ENCODE measurements at places on chromosomes 6 and 20.
A peak's percentile ranks its signal among the peaks of the same experiment; 100 is the strongest.

GRCh38 chr20:10715035-10715434 is 41.2 kb upstream of the JAG1 start:
- DNase-seq: no peak

DNA sequence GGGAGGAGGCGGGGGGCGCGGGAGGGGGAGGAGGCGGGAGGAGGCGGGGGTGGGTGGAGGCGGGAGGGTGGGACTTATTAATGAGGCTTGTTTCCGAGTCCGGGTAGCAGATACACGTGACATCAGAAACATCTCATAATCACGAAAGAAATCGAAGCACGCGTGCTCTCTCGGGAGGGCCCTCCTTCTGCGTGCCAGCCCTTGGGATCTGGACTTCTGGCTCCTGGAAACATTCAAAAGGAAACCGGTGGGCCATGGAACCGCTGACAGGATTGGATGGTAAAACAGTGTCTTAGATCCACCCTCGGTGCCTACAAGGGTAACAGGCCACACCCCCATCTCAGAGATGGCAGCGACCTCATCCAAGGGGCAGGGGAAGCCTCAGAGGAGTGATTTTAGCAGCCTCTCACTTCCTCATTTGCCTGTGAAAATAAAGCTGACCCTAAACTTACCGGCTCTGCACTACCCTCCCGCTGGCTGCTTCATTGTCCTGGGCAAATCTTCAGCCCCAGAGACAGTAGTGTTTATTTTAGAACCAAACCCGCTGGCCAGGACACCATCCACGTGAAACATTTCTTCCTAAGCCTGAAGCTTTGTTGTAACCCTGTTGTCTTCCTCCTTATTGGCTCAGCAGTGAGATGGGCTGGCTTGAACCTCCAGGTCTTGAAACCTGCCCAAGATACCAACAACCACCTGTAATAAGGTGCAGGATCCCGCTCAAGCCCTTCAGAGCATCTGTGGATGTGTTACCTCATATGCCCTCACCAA is 97.5 kb downstream of the PSMG4 start:
- peak; percentile 84 for DNase-seq

- DNase-seq: no peak
Observed at GRCh38 chr6:42030585-42031506, 19.5 kb upstream of the TAF8 start.

- no peak for DNase-seq
Observed at GRCh38 chr6:2784061-2784460, 18.9 kb downstream of the WRNIP1 start.

DNA sequence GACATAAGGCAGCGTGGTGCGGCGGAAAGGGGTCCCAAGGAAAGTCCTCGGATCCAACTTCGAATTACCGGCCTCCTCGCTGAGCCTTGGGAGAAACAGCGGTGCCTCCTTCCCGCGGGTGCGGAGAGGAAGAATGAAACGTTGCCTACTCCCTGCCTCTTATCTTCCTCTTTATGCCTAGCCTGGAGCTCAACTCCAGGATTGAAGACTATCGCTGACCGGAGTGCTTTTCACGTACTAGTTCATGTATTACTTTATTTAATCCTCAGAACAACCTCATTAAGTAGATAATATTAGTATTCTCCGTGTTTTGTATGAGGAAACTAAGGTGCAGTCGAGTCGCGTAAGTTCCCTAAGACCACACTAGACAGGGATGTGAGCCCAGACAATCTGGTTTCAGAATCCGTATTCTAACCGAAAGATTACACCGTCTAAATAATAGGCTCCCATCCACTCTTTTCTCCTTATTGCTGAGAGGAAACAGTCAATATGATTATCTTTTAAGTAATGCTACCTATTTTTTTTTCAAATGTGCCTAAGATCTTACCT is 793 bp upstream of the PDSS2 start:
- DNase-seq: no peak

DNA sequence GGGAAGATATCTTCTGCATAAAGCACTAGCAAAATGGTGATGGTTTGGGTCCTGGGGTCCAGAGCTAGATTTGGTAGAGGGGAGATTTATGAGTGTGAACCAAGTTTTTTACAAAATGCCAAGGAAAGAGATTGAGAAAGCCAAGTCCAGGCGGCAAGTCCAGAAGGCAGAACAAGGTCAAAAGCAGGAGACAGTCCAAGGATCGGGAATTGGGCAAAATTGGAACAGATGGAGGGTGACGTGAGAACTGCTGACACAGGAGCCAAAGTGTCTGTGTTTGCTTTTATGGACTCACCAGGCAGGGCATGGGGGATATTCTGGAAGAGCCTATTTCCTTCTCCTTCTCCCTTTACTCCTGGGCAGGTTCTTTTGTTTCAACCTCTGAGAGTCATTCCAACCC is 4.1 kb downstream of the NHLRC1 start:
- no peak for DNase-seq

GRCh38 chr20:46951405-46951804 is 56.8 kb downstream of the EYA2 start:
- no peak for DNase-seq

GRCh38 chr6:32148289-32149091 is 3.2 kb downstream of the PRRT1 start:
- peak; percentile 36 for DNase-seq

GRCh38 chr6:4029687-4030086 is 49.2 kb downstream of the FAM217A start:
- DNase-seq: no peak

GRCh38 chr6:141359953-141360352 is 772.8 kb upstream of the GJE1 start:
- no peak for DNase-seq

DNA sequence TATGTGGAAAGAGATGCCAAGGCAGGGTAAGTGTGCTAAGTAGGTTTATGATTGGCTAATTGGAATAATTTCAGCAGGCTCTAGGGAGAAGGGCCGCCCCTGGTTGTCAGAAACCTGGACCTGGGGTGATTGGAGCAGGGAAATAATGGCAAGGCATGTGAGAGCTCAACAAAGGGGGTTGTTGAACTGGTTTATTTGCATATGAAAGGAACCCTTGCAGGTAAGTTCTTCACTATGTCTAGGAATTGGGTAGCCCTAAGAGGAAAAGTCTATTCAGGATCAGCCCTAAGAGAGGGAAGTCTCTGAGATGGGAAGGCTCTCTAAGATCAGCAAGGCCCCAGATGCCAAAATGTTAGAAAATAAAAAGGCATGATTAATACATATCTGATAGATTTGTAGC is 175.4 kb upstream of the PRND start:
- DNase-seq: no peak

GRCh38 chr6:106533054-106533453 is 96.2 kb downstream of the RTN4IP1 start:
- DNase-seq: no peak

DNA sequence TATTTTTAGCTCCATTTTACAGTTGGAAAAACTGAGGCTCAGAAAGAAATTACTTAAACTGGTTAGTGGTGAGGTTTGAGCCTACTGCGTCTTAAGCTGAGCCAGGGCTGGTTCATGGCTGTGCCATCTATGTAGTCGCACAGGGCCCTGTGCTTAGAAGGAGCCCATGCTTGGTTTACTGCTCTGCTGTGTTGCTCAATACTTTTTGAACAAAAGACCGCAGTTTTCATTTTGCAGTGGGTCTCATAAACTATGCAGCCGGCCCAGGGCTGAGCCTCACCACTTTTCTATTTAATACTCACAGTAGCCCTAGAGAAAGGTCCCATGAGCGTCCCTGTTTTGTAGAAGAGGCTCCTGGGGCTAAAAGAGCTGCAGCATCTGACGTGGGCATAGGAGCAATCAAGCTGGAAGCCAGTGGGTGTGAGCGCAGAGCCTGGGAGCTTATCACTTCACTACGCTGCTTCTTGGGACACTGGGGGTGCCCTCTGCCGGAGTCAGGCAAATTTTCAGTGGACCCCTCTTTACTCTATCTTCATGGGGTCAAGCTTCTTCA is 501 bp downstream of the SIRPB2 start:
- no peak for DNase-seq

- DNase-seq: no peak
Observed at GRCh38 chr6:69729870-69730449, 66.8 kb downstream of the LMBRD1 start.

- no peak for DNase-seq
Observed at GRCh38 chr20:15396900-15397299, 1059.5 kb upstream of the FLRT3 start.

- DNase-seq: no peak
Observed at GRCh38 chr20:43936805-43937204, 22.2 kb downstream of the TOX2 start.

- no peak for DNase-seq
Observed at GRCh38 chr20:13288357-13288756, 67.3 kb downstream of the ISM1 start.

GRCh38 chr6:141445928-141446628 is 686.6 kb upstream of the GJE1 start:
- DNase-seq: no peak

- no peak for DNase-seq
Observed at GRCh38 chr6:157058574-157058973, 264.7 kb downstream of the TMEM242 start.

GRCh38 chr20:51727872-51728271 is 40.3 kb downstream of the ATP9A start:
- DNase-seq: no peak

DNA sequence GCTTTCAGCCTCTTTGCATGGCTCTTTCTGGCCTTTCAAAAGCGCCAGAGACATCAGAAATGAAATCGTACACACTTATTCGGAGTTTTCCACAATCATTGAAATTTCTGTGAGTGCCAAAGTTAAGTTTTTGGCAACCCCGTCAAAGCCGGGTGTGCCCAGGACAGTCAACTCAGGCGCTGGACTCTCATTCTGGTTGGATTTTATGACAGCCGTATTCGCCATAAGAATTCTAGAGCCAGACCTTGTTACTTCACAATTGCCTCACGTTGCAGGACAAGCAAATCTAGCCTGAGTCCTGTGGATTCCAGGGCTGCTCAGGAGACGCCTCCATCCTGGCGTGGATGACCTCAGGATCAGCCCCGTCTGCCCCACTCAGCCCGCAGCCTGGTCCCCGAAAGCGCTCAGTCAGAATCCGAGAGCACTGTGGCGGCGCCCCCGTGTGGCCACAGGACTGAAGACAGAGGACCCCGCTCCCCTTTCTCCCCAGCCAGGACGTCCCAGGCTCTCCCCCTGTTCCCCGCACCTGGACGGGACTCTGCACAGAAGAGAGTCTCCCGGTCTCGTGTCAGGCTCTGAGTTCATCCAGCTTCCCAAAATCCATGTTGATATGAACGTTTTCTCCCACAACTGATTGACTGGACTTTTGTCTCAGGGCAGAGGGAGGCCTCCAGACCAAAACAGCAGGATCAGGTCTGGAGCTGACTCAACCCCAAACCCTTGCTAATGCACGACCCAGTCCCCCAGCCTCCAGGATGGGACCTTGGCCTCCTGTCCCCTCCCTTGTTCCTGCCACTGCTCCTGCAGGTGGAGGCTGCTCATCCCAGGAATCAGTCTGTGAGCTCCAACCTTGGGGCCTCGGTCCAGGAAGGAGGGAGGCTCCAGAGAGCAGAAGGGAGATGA is 38.2 kb downstream of the MICA start:
- peak; percentile 87 for DNase-seq

GRCh38 chr20:64037498-64038213 is 1.7 kb downstream of the C20orf204 start:
- peak; percentile 84 for DNase-seq
